ENCODE measurements at places on chromosomes 1 and 21.

GRCh38 chr1:207965392-207966387 lies 54.8 kb upstream of the CD34 start:
- DNase-seq, result no peak

GRCh38 chr1:62159940-62160348 lies 34.7 kb upstream of the L1TD1 start:
- no peak for DNase-seq

- peak; percentile 44 for DNase-seq
These were observed 12.8 kb upstream of the CDC42 start for GRCh38 chr1:22039594-22040285.

- DNase-seq, result no peak
These were observed 30.0 kb upstream of the C1orf185 start for GRCh38 chr1:51072043-51072439.

DNA sequence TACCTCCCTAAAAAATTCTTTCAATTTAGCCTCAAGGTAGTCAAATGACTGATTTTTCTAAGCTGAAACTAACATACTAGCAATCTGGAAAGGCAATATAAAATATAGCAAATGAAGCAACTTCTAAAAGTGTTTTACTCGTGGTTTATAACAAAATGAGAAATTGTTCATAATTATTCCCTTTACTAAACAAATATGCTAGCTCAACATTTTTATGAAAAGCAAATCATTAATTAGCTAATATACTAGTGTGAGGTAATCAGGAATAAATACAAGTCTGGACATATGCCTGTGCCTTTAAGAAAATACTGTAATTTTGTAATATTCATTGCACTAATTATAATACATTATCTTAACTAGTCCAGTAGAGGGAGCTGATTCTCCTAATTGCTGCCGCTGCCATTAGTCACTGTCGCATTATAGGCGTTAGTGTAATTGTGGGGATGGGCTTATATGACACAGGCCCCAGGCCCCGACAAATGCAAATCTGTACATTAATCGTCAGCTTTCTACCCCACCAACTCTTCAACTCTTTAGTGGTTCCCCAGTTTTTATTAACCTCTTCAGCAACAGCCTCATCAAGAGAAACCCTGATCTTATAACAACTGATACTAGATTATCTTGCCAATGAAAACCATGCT lies 160.9 kb downstream of the GABPA start:
- DNase-seq, result no peak

- DNase-seq, result no peak
These were observed 19.7 kb downstream of the ARHGEF11 start for GRCh38 chr1:157025856-157026255.

DNA sequence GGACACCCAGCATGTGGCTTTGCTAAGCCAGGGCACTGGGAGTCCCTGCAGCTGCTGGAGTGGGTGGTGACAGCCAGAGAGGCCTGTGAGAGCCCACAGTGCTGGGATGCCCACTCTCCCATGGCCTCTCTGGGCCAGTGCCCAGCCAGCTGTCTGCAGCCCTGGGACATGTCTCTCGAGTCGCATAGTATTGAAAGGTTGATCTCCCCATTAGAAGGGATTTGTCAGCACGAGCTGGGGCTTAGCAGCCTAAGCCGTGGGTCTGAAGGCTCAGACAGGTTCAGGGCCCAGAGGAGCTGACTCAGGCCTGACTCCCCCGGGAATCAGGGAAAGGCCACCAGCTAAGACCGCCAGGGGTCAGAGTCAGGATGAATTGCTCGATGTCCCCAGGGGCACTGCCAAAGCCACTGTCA lies 53.5 kb downstream of the FOXD2 start:
- no peak for DNase-seq

DNA sequence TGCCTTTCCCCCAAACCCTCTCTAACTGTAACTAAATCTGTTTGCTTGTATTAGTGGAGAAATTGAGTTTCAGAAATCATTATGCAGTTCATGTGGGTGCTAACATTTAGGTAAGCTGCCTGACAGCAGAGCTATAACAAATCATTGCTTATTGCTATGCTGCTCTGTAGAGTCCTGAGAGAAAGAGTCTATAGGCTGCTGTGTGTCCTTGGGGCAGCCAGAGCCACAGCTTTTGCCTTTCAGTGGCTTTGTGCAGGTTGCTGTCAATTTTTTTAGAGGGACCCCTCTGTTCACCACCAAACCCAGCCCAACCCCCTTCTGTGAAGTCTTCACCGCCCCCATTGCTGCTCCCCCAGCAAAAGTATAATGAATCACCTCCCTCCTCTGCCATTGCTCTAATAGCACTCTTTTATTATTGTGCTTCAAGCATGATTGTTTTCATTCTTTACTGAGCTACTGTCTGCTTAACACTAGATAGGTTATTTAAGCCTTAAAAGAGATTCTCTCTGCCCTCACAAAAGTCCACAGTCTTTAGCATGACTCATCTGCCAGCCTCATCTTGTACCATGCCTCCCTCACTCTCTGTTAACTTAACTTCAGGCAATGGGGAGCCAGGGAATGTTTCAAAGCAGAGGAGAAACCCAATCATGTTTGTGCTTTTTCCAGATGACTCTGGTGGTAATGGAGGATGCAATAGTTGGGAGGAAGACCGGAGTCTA lies 38.6 kb downstream of the DIRAS3 start:
- no peak for DNase-seq

DNA sequence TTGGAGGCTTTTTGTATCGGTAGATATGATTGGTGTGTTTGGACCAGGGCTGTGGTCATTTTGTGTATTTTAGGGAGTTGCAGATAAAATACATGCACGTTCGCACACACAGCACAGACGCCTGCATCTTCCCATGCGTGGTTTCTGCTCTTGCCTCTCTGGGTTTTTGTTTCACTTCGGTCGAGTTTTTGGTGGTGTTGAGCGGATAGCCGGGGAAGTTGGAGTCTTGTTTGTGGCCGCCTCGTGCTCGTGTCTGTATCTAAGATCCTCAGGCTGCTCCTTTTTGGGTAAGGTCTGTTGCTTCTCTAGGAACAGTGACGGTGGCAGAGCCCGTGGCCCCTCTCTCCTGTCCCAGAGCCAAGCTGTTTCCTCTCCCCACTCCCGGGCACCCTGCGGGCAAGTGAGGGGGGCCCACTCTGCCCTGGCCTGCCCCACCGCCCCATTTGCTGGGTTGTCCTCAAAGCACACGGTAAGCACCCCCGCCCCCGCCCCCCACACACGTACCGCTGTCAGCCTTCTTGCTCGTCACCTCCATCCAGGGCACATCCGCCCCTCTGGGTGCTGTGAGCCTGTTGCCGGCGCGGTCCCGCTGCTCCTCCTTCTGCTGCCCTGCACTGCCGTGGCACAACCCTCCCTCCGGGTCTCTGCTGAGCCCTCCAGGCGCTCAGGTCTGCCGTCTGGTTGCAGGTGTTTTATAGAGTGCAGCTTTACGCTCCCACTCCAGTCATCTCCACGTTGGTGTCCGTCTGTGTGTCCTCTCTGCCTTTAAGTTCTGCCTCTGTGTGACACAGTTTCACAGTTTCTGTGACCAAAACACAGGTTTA lies 51.9 kb downstream of the AGPAT3 start:
- no peak for DNase-seq

GRCh38 chr1:156584813-156585212 lies 5.3 kb downstream of the TTC24 start:
- DNase-seq, result no peak

DNA sequence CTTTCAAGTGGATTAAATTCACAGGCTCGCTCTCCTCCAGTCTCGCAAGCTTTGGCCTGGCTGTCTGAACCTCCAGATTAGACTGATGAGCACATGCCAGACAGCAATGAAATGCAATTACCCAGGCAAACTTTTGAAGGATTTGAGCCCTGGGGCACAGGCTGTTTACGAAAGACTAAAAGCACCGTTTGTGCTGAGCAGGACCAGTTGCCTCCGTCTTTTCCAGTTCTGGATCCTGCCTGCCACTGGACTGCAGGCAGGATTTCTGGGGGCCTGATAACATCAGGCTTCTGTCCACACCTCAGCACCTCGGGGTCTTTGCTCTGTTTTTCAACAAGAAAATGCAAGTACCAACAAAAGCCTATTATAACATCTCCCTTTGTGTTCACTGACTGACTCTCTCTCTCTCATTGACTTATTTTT lies 145.7 kb downstream of the CLIC6 start:
- DNase-seq, result no peak

DNA sequence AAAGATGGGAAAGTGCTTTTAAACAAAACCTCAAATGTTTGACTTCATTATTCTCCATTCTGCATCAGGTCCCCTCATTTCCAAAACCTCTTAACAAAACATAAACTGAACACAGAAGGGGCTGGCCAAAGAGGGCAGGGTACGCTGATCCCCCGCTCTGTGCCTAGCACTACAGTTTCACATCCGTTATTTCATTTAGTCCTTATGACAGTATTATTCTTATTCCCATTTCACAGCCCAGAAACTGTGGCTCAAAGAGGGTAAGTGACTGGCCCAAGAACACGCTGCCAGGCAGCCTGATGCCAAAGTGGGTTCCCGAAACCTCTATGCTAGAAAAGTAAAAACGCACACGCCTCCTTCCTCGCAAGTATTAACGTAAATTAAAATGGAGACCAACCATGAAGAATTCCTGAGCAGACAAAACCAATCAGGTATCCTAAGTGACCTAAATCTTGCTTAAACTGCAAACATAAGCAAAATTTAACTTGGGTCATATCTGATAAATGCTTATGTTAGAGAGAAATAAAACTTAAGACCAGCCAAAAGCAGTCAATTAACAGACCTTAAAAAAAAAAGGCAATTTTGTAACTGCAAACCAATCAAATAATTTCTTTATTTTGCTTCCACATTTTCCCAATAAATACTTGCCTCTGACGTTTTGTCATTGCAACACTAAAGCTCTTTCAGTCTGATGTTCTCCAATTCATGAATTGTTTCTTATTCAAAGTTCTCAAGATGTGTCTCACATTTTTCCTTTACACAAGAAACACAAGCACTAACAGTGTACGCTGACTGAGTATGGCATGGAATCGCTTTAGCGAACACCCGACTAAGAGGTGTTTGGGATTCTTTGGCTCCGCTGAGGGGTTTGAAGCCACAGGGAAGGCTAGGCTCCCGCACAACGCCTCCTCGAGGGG lies 653 bp downstream of the CASP9 start:
- DNase-seq, result no peak

- no peak for DNase-seq
These were observed at the start of gene MNDA for GRCh38 chr1:158830904-158831507. Gene MNDA (plus strand): TSS chr1:158831351. CDS start chr1:158842154, 10,803 bp downstream.

GRCh38 chr1:228171221-228171891 lies 5.8 kb downstream of the IBA57 start:
- no peak for DNase-seq

DNA sequence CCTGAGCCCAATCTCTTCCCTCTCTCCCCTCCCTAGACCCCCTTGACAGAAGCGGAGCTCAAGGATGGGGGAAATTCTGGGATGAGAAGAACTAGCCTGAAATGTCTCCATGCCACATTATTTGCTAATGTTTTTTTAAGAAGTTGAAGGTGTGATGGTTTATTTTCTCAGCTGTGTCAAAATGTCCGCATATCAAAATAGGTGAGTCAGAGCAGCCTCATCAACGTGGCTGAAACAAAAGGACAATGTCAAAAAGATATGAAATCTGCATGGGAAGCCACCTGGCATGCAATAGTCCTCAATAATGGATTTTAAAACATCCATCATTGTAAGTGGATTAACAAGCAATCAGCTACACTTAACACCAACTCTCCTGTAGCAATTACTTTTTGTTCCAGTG lies 101.4 kb downstream of the BEND5 start:
- DNase-seq, result no peak

- DNase-seq, result no peak
These were observed 106.6 kb upstream of the BARHL2 start for GRCh38 chr1:90823686-90824085.

GRCh38 chr1:199945591-199945990 lies 81.9 kb upstream of the NR5A2 start:
- DNase-seq, result no peak

DNA sequence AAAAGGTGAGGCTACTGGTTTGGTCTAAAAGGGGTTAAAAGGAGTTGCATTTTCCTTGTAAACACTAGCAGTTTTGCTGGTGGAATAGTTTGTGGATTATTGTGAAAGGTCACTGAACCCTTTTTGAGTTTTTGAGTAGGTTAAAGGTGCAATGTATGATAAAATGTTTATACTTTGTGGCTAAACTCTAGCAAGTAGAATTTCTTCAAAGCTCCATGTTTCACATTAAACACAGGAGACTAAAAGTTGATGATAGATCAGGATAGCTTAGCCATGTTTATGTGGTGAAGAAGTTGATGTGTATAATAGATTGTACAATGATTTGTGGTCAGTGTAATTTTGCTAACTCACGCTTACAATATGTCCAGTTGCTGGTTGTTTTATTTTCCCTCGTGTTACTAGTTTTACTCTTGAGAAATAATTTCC lies 13.1 kb downstream of the ZNF326 start:
- DNase-seq, result no peak

DNA sequence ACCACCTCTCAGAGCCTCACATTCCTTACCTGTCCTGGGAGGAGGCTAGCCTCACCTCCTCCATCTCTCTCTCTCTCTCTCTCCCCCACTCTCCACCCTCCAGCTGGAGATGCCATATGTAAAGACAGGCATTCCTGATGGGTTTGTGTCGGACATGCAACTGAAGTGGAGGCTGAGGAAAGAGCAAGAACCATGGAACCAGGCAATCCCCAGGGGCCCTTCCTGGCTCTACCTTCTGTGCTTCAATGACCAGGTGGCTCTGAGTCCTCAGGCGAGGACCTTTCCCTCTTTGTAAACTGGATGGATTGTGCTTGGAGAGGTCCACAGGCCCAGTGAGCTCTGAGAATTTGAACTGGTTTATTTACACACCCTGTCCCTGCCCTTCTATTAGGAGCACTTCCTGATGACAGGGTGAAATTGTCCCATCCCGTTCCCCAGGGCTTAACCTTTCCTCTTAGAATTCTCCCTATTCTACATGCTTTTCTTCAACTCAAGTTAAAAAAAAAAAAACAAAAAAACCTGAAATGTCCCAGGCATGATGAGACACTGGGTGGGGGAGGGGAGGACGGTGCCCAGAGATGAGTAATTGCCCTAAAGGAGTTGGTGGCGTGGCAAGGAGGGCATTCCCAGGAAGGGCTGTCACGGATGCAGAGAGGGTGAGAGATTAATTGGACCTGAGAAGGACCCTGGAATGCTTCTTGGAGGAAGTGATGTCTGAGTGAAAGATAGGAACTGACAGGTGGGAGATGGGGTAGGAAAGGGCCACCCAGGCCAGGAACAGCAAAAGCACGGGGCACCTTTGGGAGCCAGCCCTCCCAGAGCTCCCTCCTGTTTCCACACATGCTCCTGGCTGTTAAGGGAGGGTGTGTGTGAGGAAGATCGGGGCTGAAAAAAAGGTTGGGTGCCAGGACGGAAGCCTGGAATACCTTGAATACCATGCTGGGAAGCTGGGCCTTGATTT lies 50.2 kb upstream of the WASF2 start:
- DNase-seq, result no peak

DNA sequence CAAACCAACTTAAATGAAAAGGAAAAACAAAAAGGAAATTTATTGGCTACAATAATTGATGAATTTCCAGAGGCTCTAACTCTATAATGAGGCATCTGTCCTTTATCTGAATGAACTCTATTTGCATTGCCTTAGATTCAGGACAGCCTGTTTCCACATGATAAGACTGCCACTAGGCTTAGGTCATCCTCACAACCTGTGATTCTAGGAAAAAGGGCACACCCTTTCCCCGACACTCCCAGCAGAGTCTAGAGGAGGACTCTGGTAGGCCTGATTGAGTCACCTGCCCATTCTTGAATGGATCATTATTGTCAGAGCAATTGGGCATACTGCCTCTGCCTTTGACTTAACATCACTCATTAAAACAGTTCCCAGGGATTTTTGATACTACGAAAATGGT lies 262.8 kb downstream of the TPR start:
- DNase-seq, result no peak
